ENCODE measurements at places on chromosomes 2 and 18.

GRCh38 chr2:96253006-96253405, 12.8 kb downstream of the TMEM127 start:
- DNase-seq = no peak

DNA sequence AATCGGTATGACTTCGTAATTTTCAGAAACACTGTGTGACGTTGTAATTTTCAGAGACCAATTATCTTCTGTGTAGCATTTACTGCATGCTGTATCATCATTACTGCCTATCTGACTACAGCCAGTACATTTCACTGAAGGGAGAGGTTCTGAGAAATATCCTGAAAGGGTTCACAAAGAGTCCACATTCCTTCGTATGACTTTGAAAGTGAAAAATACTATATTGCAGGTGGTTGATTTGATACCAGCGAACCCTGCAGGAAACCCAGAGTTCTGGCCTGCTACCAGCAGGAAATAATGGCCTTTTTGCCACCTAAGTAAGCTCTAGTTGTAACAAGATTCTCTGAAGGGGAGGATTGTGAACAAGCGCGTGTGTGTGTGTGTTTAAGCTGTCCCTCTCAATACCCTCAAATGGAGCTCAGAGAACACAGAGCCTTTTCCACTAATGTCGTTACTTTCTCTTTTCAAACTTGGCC, 155.5 kb downstream of the ARHGAP28 start:
- DNase-seq = no peak

DNA sequence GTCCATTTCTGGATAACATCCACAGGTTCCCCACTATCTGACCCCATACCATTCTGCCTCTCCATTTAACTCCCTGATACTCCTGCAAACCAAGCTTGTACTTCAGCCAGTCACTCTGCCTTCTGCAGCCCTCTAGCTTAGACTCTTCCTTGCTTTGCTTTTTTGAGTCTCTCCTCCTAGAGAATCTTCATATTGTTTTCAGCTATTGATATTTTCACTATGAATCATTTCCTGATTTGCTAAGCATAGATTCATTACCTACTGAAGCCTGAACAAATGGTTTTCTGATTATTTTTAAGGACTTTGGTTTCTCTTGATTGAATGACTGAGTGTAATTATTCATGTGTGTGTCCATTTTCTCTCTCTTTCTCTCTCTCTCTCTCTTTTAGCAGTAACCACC, 2102.3 kb upstream of the CELF4 start:
- no peak for DNase-seq

DNA sequence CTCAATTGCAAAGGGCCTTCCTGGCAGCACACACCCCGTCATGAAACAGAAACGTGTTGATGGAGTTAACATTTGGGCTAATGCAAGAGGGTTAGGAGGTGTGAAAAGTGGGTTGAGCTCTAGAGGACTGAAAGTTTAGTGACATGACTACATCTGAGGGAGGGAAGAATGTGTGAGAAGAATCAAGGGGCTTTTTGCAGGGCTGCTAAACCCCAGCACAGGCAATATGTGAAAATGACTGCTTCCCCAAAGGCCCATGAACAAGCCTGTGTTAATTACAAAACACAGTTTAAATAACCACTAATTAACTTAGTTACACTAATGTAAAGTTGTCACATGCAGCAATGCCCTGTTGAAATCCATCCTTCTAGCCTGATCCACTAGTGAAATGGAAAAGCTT, 63.4 kb upstream of the PEX13 start:
- no peak for DNase-seq

DNA sequence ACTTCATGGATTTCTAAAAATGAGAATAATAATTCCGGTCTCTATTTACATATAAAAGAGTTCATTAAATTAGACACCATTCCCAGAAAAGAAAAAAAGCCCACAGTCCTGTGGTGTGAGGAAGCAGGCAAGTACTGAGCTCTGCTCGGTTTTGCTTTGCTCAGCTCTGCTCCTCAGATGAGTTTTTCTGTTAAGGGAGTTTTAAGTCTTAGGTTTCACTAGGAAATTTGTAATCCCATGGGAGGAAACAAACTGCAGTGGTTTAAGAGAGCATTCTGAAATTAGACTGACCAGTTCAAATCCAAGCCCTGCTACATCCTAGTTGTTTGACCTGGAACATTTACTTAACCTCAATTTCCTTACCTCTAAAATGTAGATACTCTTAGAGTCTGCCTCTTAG, 338.6 kb upstream of the MMADHC start:
- no peak for DNase-seq

DNA sequence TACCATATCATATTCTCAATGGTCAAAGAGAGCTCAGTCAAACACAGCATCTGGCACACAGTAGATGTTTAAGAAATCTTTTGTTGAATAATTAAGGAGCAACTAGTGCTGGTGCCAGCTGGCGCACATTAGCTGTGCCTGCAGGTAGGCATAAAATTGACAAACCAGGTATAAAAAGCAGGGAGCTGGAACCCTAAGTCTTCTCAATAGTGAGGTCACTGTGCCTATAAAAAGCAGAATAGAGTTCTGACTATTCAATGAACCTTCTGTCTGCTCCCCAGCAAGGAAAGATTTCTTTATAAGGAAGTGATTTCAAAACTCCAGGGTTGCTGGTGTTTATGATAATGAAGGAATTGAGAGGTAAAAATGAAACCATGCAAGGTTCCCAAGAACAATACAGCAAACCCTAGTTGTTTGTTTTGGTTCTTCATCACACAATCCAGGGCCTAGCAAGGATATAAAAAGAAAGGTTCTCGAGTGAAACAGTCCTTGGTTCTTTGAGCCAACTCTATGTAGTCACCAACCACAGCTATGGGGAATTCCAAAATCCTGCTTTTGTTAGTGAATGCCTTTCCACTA, 76.1 kb downstream of the THADA start:
- DNase-seq = no peak

DNA sequence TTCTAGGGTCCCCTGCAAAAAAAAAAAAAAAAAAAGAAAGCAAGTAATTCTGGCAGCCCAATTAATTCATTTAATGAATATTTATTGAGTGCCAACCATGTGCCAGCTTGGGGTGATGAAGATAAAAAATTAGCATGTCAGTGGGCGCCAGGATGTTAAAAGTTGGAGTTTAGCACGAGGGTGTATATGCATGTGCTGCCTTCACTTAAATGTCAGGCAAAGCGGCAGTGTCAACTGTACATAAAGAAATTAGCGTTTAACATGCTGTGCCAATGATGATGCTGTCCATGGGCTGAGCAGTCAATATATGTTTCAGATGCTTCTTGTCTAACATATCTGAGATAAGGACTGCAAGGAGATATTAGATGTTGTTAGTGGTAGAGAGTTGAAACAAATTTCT, 49.5 kb downstream of the ASAP2 start:
- DNase-seq = no peak

DNA sequence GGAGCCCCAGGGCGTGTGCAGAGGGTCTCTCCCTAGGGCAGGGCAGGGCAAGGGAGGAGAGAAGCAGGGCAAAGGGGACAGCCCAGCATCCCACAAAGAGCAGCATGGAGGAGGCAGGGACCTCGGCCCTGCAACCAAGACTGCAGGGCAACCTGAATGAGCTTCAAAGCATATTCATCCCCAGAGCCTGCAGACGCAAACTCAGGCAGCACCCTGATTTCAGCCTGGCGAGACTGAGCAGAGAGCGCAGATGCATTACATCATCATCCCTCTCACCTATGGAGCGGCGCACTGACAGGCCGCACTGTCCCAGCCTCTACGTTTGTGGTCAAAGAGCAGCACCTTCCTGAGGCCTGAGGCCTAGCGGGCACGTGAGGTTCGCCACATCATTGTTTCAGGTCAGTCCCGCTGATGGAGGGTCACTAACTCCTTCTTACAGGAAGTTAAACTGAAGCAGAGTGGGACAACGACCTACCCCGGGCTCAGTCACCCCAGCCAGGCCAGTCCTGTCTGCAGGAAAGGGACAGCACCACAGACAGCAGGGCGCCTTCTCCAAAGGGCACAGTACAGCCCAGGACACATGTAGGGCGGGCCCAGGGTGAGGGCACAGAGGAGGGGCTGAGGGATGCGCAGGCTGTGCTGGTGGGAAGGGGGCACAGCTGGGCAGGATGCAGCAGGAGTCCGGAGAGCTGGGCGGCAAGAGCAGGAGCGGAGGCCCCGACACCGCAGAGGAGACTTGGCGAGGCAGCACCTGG, 67.2 kb upstream of the RAB6C start:
- no peak for DNase-seq

GRCh38 chr2:120174963-120175581, 48.1 kb downstream of the TMEM185B start:
- no peak for DNase-seq

DNA sequence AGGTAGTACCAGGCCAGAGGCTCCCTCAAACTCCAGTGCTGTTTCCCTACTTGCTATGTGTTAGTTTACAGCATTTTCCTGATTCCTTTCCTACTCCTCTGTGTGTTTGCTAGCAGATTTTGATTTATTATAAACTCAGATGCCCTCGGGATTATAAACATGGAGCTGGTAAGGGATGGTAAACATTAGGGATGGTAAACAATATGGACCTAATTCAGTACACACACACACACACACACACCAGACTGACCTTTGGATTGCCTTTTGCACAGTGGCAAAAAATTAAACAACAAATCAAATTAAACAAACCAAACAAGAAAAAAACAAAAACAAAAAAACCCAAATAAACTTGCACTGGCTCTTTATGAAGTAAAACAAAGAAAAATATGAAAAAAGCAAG, 55.4 kb upstream of the ACVR1 start:
- DNase-seq = no peak

DNA sequence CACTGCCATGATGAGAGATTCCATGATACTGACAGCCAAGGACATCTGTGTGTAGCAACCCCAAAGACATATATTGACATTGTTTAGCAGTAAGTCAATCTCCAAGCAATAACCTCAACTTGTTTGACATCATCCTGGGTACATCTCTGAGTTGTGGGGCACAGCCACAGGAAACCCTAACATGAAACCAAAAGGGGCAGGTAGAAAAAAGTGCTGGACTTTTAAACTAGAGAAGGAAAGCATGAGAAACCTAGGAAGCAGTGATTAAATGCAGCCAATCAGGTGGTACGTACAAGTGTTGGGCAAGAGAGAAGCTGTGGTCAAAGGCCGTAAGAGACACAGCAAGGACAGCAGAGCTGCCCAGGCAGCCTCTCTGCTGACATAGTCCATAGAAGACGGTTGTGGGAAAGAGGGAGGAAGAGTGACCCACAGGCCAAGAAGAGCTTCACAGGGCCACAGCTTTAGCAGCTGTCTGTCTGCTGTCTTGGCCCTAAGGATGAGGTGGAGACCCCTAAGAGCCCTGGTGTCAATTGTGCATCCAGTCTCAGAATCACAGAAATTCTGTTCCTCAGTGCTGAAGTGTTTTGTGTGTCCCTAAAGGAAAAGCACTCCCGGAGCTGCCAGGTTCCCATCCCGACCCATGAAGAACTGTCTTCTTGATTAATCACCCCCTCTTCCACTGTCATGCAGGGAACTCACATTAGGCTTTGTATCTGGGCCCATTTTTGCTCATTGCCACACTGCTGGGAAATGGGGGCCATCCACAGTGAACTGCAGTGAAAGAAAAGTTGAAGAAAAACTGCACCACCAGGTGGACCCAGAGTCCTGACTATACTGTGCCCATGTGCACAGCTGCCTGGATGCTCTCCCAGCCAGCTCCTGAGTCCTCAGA, 25.4 kb upstream of the CHN1 start:
- no peak for DNase-seq

- DNase-seq = no peak
Measured at GRCh38 chr2:133674433-133675331, 106.4 kb upstream of the NCKAP5 start.

DNA sequence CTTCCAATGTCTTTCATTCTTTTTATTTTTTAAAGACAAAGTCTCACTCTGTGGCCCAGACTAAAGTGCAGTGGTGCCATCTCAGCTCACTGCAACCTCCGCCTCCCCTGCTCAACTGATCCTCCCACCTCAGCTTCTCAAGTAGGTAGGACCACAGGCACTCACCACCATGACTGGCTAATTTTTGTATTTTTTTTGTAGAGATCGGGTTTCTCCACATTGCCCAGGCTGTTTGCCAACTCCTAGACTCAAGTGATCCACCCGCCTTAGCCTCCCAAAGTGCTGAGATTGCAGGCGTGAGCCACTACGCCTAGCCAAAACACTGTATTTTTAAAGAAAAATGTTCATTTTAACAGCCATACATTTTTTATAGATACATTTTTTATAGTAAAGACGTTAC, 12.7 kb downstream of the GCKR start:
- DNase-seq = no peak

GRCh38 chr18:26868968-26869586, 3.6 kb upstream of the AQP4 start:
- no peak for DNase-seq

DNA sequence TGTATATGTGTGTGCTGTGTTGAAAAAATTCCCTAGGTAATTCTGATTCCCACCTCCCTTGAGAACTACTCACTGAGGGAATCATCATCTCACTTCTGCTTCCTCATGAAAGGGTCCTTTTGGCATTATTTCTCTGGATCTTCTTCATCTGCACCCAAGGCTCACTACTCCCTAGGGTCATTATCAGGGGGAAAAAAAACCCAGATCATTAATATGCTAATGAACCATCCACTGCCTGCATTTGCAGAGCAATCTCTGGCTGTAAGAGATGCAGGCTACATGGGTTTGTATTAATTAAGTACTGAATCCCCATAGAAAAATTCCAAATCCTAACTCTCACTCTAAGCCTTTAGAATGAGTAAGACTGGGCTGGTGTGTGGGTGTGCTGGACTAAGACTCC, 68.0 kb upstream of the IGFBP5 start:
- DNase-seq = no peak

- DNase-seq = no peak
Measured at GRCh38 chr18:67484458-67484857, 32.1 kb downstream of the DSEL start.

Data from activated CD8-positive, alpha-beta memory T cell treated with anti-CD3 and anti-CD28 coated beads for 4 hours (primary cell).